ENCODE measurements at places on chromosomes 5 and 9. TPM values are rescaled to one million over a fixed set of nuclear protein-coding genes. Genes with fewer than 3 reads are reported as not detected.

GRCh38 chr9:129866394-129867135 is 31.3 kb downstream of the USP20 start:
- peak; percentile 70 for DNase-seq

DNA sequence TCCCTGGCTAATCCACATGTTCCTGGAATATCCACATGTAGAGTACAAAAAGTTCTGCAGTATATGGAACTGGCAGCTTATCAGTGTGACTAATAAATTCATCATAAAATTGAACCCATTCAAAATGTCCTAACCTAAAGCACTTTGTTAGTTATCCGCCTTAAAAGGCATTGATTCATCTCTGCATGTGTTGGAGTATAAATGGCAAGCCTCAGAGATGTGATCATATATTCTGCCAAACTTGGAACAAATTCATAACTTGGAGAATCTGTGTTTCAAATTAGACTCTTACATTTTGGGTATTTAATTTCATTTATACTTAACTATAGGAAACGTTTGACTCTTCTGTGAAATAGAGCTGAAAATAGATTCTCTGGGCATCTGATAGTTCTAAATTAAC is 25.2 kb upstream of the NREP start:
- DNase-seq: no peak

DNA sequence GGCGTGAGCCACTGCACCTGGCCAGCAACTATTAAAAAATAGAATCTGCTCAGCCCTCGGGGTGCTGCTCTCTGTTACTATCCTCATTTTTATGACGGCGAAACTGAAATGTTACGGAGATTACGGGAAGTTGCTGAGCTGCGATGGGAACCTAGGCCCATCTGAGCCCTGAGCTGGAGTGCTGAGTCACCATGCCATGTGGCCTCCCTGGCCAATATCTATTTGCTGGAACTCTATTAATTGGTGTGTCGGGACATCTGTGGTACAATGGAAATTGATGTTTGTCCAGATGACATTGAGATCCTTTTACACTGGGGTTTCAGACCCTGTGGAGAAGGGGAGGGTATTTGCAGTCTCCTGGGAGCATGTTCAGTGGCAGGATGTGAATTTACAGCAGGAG is 8.1 kb downstream of the PRDM12 start:
- no peak for DNase-seq

- no peak for DNase-seq
Observed at GRCh38 chr5:113776832-113777525, 263.5 kb downstream of the YTHDC2 start.

Gene SLC25A48
- not detected for polyA plus RNA-seq

Gene ADGRD2
- polyA plus RNA-seq: not detected

Gene SLC4A9
- polyA plus RNA-seq: not detected

GRCh38 chr5:60161340-60161934 is 267.9 kb upstream of the PDE4D start:
- no peak for DNase-seq

DNA sequence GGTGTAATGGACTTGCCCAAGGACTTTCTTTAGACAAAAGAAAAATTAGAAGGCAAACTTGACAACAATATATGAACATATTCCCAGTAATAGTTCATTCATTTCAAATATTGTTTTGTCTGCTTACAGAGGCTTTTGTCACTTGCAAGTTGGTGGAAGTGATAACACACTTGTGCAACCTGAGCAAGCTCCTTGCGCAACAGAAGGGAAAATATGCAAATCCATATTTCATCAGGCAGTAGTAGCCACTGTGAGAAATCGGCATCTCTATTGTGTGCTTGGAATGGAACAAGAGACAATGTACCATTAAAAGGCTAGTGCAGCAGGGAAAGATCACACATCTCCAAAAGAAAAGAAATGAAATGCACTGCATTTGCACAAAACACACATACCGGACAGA is 125.3 kb upstream of the RASEF start:
- no peak for DNase-seq
